Liver (tissue), 10 donors: ENCODE measurements at places on chromosomes 7 and 10.

DNA sequence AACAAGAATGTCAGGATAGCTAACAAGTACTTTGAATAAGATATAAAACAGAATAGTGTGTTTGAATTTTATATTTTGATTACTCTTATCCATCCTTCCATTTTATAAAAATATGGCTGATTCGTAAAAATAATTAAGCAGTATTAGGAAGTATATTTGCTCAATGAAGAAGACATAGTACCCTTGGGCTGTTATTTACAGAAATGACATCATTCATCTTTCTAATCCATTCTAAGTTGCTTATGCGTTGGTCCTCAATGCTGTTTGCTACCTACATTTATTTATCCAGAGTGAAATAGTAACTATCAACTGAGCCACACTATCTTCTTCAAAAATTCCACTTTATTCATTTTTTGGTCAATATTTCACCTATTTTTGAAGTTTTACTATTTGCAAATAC, 2.1 kb upstream of the ZNF804B start:
- DNase-seq = no peak

GRCh38 chr10:71678057-71678805, 41.3 kb downstream of the C10orf105 start:
- no peak for DNase-seq

DNA sequence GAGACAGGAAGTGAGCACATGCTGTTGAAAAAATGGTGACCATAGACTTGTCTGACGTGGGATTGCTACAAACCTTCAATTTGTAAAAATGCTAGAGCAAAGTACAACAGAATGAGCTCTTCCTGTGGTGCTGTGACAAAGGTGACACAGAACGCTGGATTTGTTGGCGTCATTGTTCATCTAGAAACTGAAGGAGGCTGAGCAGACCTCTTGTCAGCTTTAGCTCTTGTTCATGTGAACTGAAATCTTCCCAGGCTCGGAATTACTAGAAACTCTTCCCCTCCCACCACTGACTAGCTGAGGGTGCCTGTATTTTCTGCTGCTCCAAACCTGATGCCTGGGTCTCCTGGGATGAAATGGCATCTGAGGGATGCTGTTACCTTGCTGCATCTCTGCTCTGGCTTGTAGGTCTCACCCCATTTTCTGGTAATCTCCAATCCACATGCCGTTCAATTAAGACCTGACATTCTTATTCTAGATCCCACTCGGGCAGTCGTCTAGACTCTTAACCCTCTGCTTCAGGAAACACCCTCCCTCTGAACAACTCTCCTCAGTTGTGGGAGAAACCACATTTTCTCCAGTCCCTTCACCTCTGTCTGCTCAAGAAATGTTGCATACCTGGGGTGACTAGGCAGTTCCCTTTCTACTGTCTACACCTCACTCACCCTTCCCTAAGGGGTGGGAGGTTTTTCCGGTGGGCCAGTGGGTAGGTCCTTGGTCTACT, 349.3 kb downstream of the CXCL12 start:
- DNase-seq = no peak

GRCh38 chr10:14236341-14236740, 94.4 kb downstream of the FRMD4A start:
- no peak for DNase-seq

DNA sequence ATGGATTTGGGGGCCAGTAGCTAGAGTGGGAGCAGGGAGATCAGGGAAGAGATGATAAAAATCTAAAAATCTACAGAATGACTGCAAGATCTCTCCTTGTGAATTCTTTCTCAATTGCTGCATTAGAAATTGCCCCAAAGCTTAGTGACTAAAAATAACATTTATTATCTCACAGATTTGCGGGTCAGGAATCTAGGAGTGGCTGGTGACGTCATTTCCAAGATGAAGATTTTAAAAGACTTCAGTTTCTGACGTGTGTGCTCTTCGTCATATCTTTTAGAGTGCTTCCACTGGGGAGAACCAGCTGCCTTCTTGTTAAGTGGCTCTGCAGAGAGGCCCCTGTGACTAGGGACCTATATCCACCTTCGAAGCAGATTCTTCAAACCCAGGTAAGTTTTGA, 112.6 kb downstream of the DGKI start:
- no peak for DNase-seq

GRCh38 chr10:109961174-109962001, 38.1 kb upstream of the XPNPEP1 start:
- DNase-seq = no peak
